Esophagus muscularis mucosa (tissue), 4 donors: ENCODE measurements at places on chromosomes 3 and 15. TPM values are rescaled to one million over a fixed set of nuclear protein-coding genes. Genes with fewer than 3 reads are reported as not detected.
A peak's percentile ranks its signal among the peaks of the same experiment; 100 is the strongest.

- peaks cover 7% of the 10 kb centered on the region for H3K4me1 ChIP-seq
- DNase-seq: no peak
- no peaks in the 10 kb centered on the region for H3K36me3 ChIP-seq
- no peak overlapping the region for H3K27ac ChIP-seq
- no peaks in the 10 kb centered on the region for H3K27me3 ChIP-seq
Measured at GRCh38 chr3:173411375-173411973, 13.9 kb downstream of the NLGN1 start.

The ZNF774 gene
- total RNA-seq: 1.5 TPM

GRCh38 chr3:45642731-45643152, 46.5 kb upstream of the SACM1L start:
- no peaks in the 10 kb centered on the region for H3K36me3 ChIP-seq
- peaks cover 62% of the 10 kb centered on the region for H3K4me1 ChIP-seq
- H3K27ac ChIP-seq: no peak overlapping the region

The IL17RB gene
- not detected for total RNA-seq

DNA sequence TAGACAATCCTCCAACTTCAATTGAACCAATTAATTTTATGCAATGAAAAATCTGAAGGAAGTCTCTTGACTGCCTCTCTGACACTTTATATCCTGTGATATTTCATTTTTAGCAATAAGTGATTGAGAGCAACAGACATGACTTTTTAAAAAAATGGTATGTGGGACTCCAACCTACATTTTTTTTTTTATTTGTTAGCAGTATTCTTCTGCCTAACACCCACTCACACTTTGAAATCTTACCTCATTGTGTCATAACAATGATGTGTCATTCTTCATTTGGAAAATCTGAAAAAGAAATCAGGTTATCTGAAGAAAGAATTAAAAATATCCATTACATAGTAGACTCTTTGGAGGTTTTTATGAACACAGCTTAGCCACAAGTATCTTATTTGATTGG, 541.3 kb upstream of the KCNMB2 start:
- H3K27me3 ChIP-seq: no peaks in the 10 kb centered on the region
- DNase-seq: no peak
- no peaks in the 10 kb centered on the region for H3K36me3 ChIP-seq
- no peak overlapping the region for H3K4me3 ChIP-seq
- no peaks in the 10 kb centered on the region for H3K4me1 ChIP-seq
- H3K27ac ChIP-seq: no peak overlapping the region

- no peak overlapping the region for H3K4me3 ChIP-seq
- peak overlapping the region; percentile 75 for H3K27ac ChIP-seq
- H3K4me1 ChIP-seq: peaks cover 35% of the 10 kb centered on the region
- peak; percentile 8 for DNase-seq
- H3K36me3 ChIP-seq: no peaks in the 10 kb centered on the region
Measured at GRCh38 chr3:32421991-32422859, 30.6 kb downstream of the CMTM7 start.

DNA sequence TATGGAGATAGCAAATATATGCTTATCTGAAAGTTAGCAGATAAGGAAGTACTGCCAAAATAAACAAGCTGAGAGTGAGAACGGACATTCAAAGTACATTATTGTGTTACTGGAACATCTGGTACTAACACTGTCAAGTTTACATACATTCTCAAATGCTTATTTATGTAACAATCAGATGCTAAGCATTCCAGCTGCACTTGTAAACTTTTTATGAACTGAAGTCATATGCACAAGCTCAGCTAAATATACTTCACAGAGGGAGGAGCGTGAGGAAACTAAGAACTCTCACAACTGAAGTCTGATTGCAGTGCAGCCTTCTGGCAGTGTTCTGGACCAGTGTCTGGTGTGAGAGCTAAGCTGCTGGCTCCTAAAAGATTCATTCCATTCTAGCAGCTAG, 223.7 kb upstream of the NANOGP8 start:
- H3K4me1 ChIP-seq: peaks cover 82% of the 10 kb centered on the region
- no peak for DNase-seq
- no peak overlapping the region for H3K4me3 ChIP-seq
- H3K27ac ChIP-seq: peak overlapping the region; percentile 20
- no peaks in the 10 kb centered on the region for H3K27me3 ChIP-seq
- no peaks in the 10 kb centered on the region for H3K36me3 ChIP-seq
